Lung (tissue), 17 donors: ENCODE measurements at places on chromosomes 7 and 10. TPM values are rescaled to one million over a fixed set of nuclear protein-coding genes. Genes with fewer than 3 reads are reported as not detected.

- H3K4me3 ChIP-seq: no peak overlapping the region
- no peaks in the 10 kb centered on the region for H3K4me1 ChIP-seq
- no peaks in the 10 kb centered on the region for H3K36me3 ChIP-seq
- no peaks in the 10 kb centered on the region for H3K27me3 ChIP-seq
Observed at GRCh38 chr10:4482659-4483058, 343.3 kb upstream of the AKR1E2 start.

- H3K4me3 ChIP-seq: no peak overlapping the region
- no peak for DNase-seq
- H3K4me1 ChIP-seq: peaks cover 6% of the 10 kb centered on the region
- no peaks in the 10 kb centered on the region for H3K27me3 ChIP-seq
Observed at GRCh38 chr7:132498319-132498718, 78.0 kb downstream of the PLXNA4 start.

- no peaks in the 10 kb centered on the region for H3K27me3 ChIP-seq
- H3K4me3 ChIP-seq: no peak overlapping the region
- no peak overlapping the region for H3K27ac ChIP-seq
- H3K4me1 ChIP-seq: no peaks in the 10 kb centered on the region
- no peaks in the 10 kb centered on the region for H3K36me3 ChIP-seq
Observed at GRCh38 chr10:32386623-32387260, 39.8 kb upstream of the EPC1 start.

DNA sequence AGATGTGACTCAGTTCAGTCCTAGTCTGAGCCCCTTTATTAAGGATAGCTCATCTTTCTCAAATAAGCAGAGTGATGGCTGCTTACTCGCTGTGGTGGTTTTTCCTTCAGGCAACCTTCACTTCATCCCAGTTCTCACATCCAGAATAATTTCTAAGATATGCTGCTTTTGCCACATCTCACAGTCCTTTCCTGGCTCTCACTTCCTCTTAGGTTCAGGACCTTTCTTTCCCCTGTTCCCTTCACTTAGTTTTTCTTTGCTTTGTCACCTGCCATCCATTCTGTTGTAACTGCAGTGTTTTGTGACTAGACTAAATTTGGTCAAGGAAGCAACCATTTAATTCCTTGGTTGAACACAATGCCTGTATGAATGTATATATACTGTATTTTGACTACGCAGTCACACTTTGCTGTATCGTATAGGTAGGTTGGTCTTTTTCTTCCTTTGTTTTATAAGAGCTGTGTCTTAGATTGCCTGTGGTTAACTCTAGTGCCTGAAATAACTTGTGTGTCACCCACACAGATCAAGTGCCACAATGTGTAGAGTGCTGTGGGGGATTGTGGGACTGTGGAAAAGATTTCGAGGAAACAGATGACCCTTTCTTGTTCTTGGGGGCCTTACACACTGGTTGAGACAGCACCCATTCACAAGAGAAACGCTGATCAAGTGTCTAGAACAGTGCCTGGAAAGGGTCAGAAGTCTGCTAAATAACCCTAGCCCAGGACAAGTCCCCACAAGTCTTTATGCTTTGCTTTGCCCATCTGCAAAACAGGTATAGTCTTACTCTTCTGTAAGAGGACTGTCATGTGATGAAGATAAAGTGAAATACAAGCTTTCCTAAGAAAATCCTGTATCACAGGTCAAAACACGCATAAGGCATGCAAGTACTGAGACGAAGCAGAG, 2.6 kb downstream of the ZNF655 start:
- H3K27ac ChIP-seq: no peak overlapping the region
- DNase-seq: no peak
- H3K4me3 ChIP-seq: no peak overlapping the region
- H3K36me3 ChIP-seq: peaks cover 36% of the 10 kb centered on the region
- peaks cover 18% of the 10 kb centered on the region for H3K4me1 ChIP-seq

PNLIPRP1 gene
- total RNA-seq: 1.4 TPM
